ENCODE measurements at places on chromosomes 6 and 20.

- DNase-seq = no peak
Measured at GRCh38 chr20:16486532-16486931, 86.7 kb downstream of the KIF16B start.

DNA sequence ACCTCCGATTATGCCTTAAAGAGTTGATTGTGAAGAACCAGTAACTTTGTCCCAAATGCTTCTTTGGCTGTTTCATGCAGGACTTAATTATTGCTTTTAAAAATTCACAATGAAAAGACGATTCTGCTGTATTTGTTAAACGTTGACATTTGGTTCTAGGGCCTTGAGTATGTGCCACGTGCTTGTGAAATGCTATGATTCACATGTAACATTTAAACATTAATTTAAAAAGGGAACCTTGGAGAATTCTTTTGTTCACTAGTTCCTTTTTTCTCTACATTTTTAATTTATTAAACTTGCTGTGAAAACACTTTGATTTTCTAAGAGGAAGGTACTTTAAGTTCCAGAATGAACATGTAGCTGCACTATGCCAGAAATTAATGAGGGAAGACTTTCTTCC, 9.5 kb downstream of the GZF1 start:
- DNase-seq = no peak

- no peak for DNase-seq
Measured at GRCh38 chr20:12466915-12467314, 541.9 kb upstream of the SPTLC3 start.

GRCh38 chr6:116983375-116983774, 106.3 kb downstream of the RFX6 start:
- no peak for DNase-seq

GRCh38 chr6:72367439-72367838, 254.4 kb upstream of the KCNQ5 start:
- no peak for DNase-seq

All from CD4-positive, alpha-beta T cell treated with Interleukin-6 for 4 hours (primary cell).